Stimulated activated CD8-positive, alpha-beta memory T cell treated with anti-CD3 and anti-CD28 coated beads, Interleukin-7, amount 100 ng/mL, for 48 hours (primary cell): ENCODE measurements at places on chromosomes 6 and 20.

DNA sequence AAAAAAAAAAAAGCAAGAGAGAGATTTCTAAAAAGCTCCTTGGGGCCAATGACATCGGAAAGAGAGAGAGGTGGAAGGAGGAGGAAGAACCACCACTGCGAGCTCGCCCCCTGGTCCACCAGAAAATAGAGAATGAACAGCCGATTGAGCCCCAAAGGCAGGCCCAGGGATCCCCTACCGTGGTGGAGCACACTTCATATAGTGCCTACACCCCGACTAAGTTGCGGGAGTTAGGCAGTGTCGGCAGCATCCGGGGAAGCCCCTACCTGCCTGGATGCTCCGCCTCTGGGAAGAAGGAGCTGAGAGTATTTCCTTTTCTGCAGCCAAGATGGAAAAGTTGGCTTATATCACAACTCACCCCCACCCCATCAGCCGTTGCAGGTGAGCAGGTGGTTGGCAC, 38.6 kb upstream of the HSF2 start:
- no peak for DNase-seq

DNA sequence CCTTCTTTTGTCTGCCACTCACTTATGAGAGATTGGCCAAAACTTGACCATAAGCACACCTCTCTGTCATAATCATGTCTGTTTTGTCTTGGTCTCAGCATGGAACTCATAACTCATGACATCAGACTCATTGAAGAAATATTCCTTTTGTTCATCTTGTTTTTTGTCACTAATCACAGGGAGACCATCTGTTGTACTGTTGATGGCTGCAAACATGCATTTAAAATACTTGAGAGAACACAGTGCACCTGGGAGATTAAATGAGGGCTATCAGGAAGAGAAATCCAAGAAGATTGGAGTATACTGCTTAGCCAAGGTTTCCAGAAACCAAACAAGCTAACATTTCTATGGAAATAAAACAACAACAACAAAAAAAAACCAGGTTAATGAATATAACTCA, 689.7 kb downstream of the EPM2A start:
- DNase-seq: no peak

DNA sequence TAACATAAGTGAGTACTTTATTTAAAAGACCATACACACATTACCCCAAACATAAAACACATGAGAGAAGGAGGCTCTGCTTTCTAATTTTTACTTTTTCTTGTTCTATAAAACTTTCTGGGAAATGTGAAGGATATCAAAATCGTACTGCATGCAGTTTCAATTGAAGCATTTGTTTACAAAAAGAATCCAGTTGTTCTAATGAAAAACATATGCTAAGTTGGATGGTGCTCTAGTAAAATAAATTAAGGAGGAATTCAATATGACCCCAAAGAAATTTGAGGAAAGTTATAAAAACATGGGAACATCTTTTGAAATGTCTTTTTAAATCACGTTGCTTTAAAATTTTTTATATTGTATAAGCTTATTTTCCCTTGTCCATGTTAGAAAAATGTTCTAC, 37.6 kb downstream of the OR2B6 start:
- DNase-seq: no peak

- DNase-seq: no peak
Observed at GRCh38 chr6:105357165-105357564, 45.7 kb downstream of the PREP start.
